Stimulated activated CD4-positive, alpha-beta T cell treated with anti-CD3 and anti-CD28 coated beads, Interleukin-15, amount 100 ng/mL, for 1 hour (primary cell): ENCODE measurements at places on chromosomes 13 and 19.

DNA sequence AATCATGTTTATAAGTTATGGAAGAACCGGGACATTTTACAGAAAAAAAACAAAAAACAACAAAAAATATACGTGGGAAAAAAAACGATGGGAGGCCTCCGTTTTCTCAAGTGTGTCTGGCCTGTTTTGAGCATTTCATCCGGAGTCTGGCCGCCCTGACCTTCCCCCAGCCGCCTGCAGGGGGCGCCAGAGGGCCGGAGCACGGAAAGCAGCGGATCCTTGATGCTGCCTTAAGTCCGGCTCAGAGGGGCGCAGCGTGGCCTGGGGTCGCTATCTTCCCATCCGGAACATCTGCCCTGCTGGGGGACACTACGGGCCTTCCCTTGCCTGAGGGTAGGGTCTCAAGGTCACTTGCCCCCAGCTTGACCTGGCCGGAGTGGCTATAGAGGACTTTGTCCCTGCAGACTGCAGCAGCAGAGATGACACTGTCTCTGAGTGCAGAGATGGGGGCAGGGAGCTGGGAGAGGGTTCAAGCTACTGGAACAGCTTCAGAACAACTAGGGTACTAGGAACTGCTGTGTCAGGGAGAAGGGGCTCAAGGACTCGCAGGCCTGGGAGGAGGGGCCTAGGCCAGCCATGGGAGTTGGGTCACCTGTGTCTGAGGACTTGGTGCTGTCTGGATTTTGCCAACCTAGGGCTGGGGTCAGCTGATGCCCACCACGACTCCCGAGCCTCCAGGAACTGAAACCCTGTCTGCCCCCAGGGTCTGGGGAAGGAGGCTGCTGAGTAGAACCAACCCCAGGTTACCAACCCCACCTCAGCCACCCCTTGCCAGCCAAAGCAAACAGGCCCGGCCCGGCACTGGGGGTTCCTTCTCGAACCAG lies 1.8 kb upstream of the APOE start:
- peak; percentile 60 for DNase-seq

DNA sequence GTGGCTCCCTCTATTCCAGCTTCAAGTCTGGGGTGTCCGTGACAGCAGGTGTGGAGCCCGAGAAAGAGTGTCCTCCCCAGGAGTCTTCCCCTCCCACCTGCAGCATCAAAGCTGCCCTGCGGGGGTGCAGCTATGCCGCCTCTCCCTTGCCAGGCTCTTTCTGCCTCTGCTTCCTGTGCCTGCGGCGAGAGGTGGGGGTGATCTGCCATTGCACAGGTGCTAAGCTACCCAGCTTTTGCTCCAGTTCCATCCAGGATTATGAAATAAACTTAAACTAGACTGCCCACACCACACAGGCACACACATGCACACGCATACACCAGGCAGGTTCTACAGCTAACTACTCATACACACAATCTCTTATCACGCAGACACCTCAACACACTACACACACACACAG lies 104.7 kb upstream of the CLDN10 start:
- DNase-seq: no peak

GRCh38 chr13:114079601-114080536 lies 52.6 kb downstream of the RASA3 start:
- DNase-seq: no peak

- DNase-seq: peak; percentile 65
Observed at GRCh38 chr19:12777217-12778016, 2.1 kb upstream of the HOOK2 start.

DNA sequence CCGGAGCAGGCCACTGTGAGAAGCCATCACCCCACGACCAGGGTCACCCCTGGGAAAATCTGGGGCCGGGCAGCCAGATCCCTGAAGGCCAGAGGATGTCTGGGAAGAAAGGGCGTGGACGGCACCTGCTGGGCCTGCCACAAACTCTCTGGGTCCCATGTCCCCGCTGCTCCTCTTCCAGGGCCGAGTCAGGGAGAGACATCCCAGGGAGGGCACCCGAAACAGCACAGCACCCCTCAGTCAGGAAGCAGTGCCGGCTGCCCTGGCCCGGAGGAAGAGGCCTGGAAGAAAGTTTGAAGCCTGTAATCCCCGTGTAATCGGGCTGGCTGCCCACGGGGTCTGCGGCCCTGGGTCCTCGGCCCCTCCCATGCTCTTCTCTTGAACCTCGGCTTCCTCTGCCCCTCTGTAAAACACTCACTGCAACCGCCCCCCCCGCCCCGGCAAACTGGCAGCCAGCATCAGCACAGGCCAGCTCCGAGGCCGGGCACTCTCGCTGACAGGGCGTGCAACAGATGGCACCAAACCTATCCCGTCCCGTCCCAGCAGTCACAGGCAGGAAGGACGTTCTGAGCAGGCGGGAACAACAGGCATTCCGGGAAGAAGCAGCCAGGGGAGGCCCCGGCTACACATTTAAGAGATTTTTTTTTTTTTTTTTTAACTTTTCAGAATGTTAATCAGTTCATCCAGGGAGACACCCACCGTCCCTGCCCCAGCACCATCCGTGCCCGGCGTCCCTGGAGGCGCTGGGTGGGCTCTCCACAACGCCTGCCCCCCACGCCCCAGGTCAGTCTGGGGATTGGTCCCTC lies 1.5 kb downstream of the SBNO2 start:
- DNase-seq: no peak

DNA sequence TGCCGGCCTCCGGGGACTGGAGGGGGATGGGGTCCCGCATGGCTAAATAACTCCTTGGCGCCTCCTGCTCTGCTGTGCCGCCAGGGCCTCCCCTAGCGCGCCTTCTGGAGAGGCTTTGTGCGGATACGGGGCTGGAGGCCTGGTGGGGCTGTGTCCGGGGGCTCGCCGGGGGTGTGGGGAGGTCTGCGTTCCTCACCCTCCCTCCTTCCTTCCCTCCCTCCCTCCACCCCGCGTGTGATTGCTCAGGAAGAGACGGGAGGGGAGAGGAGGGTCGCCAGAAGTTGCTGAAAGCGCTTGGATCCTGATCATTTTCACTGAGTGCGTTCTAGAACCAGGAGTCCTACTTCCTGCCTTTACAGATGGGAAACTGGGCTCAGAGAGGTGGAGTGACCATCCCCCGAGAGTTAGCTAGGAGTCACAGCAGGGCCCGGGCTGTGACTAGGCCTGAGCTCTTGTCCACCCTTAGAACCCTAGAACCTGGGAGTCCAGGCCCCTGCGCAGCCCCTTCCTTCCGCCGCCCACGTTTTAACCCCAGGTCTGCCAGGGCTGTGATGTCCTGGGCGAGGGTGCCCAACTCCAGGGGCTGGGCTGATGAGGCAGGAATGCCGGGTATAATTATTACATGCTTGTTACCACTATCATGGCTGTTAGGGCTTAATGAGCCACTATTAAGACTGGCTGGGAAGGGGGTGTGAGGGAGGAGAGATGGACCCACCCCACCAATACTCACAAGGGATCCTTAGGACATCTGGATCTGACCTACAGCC lies 782 bp upstream of the JUND start:
- DNase-seq: no peak

DNA sequence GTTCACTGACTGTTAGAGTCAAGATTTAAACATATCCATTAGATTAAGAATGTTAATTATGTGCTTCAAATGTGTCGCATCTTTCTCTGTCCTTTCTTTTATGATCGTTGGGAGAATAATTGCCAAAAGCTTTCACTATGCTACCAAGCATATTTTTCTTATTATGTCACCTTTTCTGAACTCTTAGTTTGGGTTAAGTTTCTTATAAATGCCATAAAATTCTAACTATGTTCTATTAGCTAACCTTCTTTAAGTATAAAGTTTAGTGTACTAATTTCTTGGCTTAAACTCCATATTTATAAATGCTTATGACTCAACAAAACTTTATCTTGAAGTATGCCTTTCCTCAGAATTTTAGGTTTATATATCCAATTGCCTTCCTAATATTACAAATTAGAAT lies 1759.4 kb downstream of the PCDH9 start:
- no peak for DNase-seq

DNA sequence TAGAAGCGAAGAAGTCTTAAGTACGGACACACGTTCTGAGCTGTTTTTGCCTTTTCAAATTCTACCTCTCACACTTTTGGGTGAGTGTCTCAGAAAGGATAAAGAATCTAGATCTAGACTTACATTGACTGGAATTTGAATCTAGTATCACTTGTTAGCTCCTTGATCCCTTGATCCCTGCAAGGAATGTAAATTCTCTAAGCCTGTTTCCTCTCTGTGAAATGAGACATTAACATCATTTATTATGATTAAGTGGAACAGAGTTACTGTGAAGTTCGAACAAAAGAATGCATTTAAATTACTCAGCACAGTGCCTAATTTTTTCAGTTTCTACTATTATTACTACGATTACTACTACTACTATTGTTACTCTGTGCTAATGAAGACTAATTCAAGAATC lies 86.6 kb upstream of the POSTN start:
- no peak for DNase-seq

GRCh38 chr19:11451327-11451870 lies 16.0 kb downstream of the PRKCSH start:
- DNase-seq: no peak

DNA sequence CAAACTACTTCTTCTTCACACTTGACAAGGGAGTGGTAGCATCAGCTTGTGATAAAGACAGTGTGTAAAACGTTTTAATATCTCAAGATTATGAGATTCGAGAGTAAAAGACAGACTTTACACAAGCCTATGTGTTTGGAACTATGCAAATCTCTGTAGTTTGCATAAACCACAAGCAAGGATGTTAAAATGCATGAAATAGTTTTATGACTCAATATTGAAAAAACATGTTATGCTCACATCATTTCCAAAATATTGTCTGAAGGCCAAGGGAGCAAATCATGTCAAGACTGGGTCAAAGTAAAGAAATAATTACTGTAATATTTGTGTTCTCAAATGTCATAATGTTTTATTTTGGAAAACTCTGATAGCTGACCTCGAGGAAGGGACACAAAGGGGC lies 316.8 kb upstream of the KLF12 start:
- no peak for DNase-seq
